ENCODE measurements at places on chromosomes 7 and 10.

- no peak for DNase-seq
Observed at GRCh38 chr10:58994226-58995057, 182.0 kb upstream of the PHYHIPL start.

- no peak for DNase-seq
Observed at GRCh38 chr7:131288450-131288849, 39.2 kb upstream of the MKLN1 start.

DNA sequence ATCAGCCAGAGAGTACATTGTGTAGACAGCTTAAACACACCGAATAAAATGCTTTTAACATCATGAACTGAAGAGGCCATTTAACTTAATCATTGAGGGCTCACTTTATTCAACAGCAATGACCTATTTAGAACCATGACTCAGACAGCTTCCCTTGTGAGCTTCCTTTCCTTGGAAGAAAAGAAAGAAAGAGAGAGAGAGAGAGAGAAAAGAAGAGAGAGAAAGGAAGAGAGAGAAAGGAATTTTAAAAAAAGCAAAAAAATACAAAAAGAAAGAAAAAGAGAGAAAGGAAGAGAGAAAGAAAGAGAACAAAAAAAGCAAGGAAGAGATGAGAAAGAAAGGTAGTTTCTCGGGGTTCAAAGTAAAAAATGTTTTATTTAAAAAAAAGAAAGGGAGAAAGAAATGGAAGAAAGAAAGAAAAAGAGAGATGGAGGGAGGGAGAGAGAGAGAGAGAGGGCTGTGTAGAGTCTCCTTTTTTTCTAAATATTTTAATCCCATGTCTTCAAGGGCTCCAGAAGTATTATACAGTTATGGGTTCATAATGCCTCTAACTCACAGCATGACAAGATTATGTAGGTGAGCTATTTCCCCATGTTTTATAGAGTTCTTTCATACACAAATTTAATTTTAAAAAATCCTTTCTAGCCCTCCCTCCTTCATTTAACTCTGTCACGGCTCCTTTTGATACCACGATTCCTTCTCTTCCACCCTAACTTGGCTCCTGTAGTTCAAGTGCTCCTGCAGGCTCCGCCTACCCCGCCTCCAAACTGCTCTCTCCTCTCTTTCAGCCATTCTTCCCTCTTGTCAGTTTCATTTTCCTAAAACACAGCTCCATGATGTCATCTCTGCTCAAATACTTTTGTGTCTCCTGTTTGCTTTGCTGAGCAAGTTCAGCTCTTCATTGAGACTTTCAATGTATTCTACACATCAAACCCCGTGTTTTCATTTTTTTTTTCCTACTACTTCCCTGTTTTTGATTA is 85.5 kb downstream of the PRTFDC1 start:
- DNase-seq = no peak

DNA sequence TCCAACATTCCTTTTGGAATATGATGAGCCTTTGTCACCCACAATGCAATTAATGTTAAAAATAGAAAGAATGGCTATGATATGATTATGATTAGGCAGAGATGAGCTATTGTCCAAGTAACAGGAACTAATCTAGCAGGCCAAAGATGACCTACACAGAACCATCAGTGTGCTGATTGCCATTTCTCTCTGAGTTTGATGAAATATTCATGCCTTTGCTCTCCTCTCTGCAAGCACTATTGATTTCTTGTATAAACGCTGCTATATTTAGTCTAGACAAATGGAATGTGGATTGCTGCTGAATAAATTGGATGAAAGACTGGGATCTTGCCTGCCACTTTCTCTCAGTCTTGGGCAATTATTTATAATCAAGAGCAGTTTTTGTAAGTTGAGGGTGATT is 85.4 kb downstream of the HDAC9 start:
- no peak for DNase-seq

GRCh38 chr7:23315366-23315765 is 16.2 kb downstream of the MALSU1 start:
- no peak for DNase-seq

Data from activated effector memory CD4-positive, alpha-beta T cell treated with Interleukin-2 at 50 U/mL for 16 hours (primary cell).